CD8-positive, alpha-beta T cell (primary cell): ENCODE measurements at places on chromosomes 3 and 15.

- no peak for DNase-seq
Observed at GRCh38 chr3:9761919-9762318, 7.8 kb downstream of the CAMK1 start.

GRCh38 chr3:64058566-64058965 is 35.3 kb upstream of the PSMD6 start:
- DNase-seq = no peak

DNA sequence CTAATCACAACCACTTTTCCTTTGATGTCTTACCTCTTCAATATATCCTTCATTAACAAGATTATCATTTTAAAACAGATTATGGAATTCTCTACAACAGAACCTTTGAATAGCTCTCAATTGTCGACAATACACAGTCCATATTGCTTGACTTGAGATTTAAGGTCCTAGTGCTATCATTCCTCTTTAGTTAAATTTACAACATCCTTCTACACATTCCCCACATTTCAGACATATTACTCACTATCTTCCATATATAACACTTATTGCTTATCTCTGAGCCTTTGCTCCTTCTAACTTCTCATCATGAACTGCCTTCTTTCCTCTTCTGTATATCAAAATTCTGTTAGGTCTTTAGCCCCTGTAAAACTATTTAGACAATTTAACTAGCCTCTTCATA is 247.0 kb downstream of the STXBP5L start:
- no peak for DNase-seq

GRCh38 chr3:44159696-44160300 is 81.9 kb upstream of the TOPAZ1 start:
- no peak for DNase-seq

DNA sequence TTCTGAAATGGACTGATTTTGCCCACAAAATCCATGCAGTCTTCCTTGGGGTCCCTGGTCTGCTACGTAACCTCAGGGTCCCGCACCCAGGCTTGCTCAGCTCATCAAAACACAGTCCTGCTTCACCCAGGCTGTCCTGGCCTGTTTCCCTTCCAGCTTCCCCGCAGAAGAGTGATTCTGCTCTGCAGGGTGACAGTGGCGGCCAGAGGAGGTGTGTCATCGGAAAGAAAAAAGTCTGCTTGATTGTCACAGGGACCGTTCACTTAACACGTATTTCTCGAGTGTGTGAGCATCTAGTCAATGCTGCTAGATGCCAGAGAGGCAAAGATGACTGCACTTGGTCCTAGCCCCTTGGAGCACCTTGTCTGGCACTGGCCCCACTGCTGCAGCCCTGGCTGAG is 50.1 kb upstream of the ABHD2 start:
- no peak for DNase-seq

GRCh38 chr3:43926055-43926454 is 235.3 kb downstream of the ABHD5 start:
- DNase-seq = no peak

GRCh38 chr15:74843891-74844299 is 939 bp upstream of the ULK3 start:
- DNase-seq = no peak

DNA sequence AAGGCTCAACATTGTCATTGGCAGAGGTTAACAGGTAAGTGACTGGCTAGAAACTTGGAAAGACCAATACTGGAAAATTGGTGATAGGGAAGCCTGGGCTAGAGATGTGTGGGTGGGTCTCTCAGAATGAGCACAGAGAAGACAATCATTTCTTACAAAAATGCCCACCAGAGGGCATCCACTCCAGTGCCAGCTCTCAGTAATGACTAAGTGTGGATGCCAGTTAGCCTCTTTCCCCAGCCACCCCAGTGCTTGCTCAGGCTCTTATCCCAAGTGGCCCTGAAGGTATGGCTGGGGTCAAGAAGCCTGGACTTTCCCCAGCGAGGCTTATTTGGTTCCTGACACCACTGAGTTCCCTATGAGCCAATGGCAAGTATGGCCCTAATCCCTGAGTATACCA is 115.9 kb upstream of the ST8SIA2 start:
- no peak for DNase-seq

- no peak for DNase-seq
Observed at GRCh38 chr3:114510201-114510600, 216.4 kb downstream of the TIGIT start.

DNA sequence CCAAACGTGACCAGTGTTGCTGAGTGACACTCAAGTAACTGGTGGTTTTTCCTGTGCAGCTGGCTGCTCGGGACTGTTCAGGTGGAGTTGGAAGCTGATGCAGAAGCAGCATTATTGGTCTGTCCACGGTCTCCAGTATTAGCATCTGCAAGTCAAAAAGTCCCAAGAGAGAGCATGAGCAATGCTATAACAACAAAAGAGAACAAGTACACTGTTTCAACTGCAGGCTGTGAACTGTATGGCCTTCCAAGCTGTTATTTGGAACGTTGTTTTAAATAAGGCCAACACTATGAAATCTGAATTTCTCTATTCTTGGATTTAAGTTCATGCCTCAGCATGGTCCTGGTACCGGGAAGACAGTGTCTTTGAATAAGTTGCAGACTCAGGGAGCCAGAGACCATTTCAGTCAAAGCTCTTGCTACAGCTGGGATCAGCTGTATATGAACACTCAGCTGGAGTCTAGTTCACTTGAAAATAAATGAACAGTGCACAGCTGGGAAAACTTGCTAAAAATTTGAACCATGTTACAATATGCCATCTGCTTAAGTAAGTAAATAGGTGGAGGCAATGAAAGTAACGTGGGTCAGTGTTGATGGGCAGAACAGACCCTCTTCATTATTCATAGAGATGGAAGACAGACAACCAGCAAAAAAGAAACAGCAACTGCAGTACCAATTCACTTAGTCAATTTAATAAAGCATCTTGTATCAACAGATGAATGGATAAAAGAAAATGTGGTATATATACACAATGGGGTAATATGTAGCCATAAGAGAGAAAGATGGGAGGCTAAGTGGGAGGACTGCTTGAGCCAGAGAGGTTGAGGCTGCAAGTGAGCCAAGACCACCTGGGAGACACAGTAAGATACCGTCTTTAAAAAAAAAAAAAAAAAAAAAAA is 45.1 kb downstream of the NR1I2 start:
- no peak for DNase-seq

- DNase-seq = no peak
Observed at GRCh38 chr3:112365636-112366035, 32.7 kb downstream of the CD200 start.

DNA sequence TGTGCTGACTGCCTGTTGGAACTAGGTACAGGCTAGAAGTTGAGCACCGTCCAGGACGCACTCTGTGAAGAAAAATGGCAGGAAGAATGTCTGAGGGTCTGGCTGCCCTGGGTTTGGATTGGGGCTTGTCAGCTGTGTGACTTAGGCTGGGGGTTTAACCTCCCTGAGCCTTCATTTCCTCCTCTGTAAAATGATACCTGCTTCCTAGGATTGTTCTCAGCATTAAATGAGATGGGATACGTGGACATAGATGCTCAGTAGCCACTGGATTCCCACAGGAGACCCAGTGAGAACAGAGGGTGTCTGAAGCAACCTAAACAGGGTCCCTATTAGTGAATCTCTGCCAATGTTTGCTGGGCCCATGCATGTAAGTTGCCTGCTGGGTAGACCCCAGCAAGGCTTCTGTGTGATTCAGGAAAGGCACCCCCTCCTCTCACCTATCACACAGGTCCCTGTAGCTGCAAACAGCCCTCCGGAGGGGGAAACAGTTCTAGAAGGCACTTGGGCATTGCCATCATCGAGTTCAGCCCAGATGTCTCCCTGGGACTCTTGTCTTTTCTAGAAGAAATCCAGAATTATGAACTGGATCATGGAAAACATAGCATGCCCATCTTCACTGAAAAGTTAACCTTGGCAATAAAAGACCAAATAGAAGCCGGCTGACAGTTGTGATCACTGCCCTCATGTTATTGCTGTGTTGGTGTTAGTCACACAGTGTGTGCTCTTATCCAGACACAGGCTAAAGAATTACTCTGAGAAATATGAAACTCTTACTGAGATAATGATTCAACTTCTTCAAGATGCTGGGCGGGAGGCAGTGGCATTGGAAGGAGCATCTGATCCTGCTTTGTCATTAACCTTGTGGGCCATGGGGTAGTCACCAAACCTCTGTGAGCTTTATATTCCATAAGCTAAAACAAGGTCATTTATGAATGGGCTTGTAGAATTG is 64.5 kb downstream of the SMAD6 start:
- no peak for DNase-seq

GRCh38 chr3:185069037-185070030 is 83.5 kb downstream of the C3orf70 start:
- no peak for DNase-seq

- DNase-seq = no peak
Observed at GRCh38 chr3:79052054-79052681, 715.6 kb downstream of the ROBO1 start.

DNA sequence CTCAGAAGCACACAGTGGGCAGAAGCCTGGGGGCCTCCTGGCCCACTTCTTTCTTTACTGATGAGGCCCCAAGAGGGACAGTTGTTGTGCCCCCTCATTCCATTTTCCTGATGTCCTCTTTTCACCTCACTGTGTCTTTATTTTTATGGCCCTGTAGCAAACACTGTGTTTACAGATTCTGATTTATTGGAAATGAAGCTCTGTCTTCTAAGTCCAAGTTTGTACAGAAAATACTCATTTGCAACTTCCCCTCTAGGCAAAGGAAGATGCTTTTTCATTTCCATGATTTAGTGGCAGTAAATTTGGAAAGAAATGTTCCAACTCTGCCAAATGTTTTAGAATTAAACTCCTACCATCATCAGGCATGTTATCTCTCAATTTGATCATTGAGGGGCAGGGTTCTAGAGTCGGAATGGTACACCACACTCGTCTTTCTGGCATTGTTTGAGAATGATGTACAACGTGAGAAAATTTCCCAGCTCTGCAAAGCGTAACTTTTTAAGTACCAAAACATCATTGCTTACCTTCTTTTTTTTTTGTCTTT is 129.7 kb downstream of the ARNT2 start:
- DNase-seq = no peak

- no peak for DNase-seq
Observed at GRCh38 chr3:157753787-157754136, 250.5 kb upstream of the VEPH1 start.

- no peak for DNase-seq
Observed at GRCh38 chr3:72582963-72583362, 265.3 kb downstream of the SHQ1 start.

DNA sequence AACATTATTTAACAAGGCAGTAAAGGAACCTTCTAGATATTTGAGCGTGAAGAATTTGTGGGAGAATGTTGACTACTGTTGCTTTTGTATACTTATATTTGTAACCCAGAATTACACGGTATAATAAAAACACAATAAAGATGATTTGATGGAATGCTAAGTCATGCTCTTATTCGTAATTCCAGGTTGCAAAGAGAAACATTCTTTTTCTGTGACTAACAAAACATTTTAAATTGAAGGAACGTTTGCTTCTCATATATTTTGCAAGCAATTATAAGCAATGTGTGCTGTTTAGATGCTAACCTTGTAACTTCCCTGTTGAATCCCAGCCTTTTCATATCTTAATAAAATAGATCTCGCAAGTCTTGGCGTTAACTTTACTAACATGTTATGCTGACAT is 124.4 kb upstream of the CGNL1 start:
- no peak for DNase-seq

GRCh38 chr15:62783303-62783957 is 259.1 kb upstream of the TPM1 start:
- no peak for DNase-seq

DNA sequence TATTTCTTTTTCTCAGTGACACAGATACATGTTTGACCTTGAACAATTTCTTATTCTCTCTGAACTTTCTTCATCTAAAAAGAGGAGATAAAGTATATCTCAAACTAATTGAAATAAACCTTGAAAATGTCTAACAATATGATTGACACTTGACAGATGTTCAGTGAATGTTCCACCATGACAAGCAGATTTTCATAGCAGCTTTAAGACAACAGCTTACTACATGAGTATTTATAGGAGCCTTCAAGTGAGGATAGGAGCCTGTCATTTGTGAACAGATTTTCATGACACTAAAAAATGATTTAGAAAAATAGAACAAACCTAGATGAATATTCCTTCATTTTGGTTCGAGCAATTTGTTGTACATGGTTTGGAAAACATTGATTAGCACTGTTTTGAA is 13.3 kb downstream of the SYN2 start:
- DNase-seq = no peak

- no peak for DNase-seq
Observed at GRCh38 chr3:190692256-190692655, 170.2 kb downstream of the GMNC start.

- no peak for DNase-seq
Observed at GRCh38 chr15:80523746-80524145, 119.6 kb downstream of the ARNT2 start.

- DNase-seq = no peak
Observed at GRCh38 chr3:166089575-166089974, 252.4 kb upstream of the BCHE start.

- DNase-seq = no peak
Observed at GRCh38 chr3:41710646-41711388, 251.1 kb downstream of the ULK4 start.

GRCh38 chr15:97386940-97387339 is 573.6 kb upstream of the ARRDC4 start:
- DNase-seq = no peak

- DNase-seq = no peak
Observed at GRCh38 chr3:186639778-186640472, at the start of gene FETUB. Gene FETUB (plus strand): TSS chr3:186640399. CDS start chr3:186640461, 62 bp downstream.
